Kidney epithelial cell (primary cell): ENCODE measurements at places on chromosomes 3 and 15. TPM values are rescaled to one million over a fixed set of nuclear protein-coding genes. Genes with fewer than 3 reads are reported as not detected.
A peak's percentile ranks its signal among the peaks of the same experiment; 100 is the strongest.

- no peak for DNase-seq
Measured at GRCh38 chr3:193895409-193895808, 240.5 kb upstream of the HES1 start.

GRCh38 chr3:54665016-54665600 is 262.8 kb downstream of the LRTM1 start:
- no peak for DNase-seq

- DNase-seq, result no peak
Measured at GRCh38 chr15:60130398-60130797, 126.3 kb downstream of the FOXB1 start.

GRCh38 chr15:98144388-98144787 is 183.9 kb downstream of the ARRDC4 start:
- no peak for DNase-seq

GRCh38 chr3:196288141-196288460 is 575 bp upstream of the PCYT1A start:
- no peak for DNase-seq

The CDCP1 gene
- 82.0 and 92.1 TPM in 2 replicates for total RNA-seq

The FLNB gene
- 536 and 566 TPM in 2 replicates for total RNA-seq

The MOBP gene
- total RNA-seq, result 0.08 and 0.75 TPM in 2 replicates

The FBXO40 gene
- under 0.01 TPM in 1 of 2 replicates, not detected in the other for total RNA-seq

GRCh38 chr3:98811048-98811447 is 47.9 kb downstream of the ST3GAL6 start:
- DNase-seq, result no peak

DNA sequence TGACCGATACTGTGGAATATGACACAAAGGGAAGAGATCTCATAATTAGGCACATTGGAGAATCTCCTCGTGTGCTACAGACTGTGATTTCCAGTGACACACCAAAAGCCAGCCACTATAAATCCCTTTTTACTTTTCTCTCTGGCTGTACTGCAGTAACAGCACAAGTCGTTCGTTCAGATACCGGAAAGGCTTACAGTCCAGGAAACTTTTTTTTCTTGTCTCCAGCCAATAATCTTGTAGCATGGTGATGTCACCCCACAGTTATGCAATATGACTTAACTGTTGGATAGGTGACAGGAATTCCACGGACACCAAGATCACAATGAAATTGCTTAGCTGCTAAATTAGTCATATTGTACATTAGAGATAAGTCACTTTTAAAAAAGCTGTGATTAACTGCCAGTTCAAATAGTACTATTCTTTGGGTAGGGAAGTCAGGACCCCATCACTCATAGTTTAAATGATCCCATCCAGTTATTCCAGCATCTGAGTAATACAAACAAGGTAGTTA is 36.3 kb upstream of the TSC22D2 start:
- peak; percentile 99 for DNase-seq

GRCh38 chr3:177606891-177607290 is 409.6 kb upstream of the TBL1XR1 start:
- DNase-seq, result no peak

DNA sequence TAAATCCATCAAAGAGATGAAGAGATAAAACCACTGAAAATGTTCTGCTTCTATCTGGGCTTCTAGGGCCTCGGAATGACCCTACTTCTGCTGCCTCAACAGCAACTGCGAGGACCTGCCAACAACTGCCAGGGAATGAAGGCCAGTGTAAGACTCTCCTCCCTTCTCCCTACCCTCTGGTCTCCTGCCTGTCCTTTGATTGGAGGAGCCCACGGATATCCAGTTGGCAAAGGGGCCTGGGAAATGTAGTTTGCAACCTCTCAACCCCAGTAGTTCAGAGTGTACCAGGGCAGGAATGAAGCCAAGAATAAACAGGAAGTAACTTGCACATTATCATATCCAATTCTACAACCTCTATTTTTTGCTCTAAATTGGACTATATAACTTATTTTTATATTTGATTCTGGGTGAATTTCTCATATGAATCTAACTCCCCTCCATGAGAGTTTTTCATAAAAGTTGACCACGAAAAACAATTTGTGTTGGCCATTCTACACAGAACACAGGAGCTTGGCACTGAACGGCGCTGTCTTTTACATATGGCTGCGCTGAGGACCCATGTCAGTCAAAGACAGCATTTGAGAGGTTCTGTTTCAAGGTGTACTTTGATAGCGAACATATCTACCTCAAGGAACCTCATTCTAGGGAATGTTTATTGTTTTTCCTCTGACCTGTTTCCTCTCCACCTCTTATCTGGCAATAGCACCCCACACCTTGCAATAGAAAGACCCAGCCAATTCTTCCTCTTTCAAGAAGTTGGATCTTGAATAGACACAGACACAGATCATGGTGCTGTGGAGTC is 91.1 kb upstream of the RNF7 start:
- no peak for DNase-seq

DNA sequence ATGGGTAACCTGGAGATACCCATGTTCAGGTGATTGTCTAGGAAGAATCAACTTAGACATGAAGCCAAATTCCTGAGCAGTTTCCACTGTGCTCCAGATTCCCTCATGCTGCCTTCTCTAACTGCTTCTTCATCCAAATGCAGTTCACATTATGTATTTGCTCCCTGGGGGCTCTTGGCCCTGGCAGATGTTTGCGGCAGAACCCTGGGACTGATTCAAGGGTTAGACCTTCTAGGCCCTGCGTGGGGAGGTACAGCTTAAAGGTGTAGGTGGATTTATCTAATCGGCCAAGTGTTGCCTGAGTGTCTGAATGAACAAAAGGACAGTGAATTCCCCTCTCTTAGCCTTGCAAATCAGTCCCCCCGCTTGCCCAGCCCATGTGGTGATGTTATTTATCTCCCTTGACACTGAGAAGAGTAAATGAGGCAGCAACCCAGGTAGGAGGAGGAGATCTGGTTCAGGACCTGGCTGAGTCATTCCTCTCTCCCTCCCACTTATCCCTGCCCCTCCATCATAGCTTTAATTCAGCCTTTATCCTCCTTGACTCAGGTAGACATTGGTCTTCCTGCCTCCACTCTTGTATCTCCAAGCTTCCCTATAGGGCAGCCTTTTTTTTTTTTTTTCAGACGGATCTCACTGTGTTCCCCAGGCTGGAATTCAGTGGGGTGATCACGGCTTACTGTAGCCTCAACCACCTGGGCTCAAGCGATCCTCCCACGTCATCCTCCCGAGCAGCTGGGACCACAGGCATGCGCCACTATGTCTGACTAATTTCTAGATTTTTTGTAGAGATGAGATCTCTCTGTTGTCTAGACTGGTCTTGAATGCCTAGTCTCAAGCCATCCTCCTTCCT is 54.8 kb downstream of the MAGEF1 start:
- peak; percentile 77 for DNase-seq

The NPAP1 gene
- not detected in 2 replicates for total RNA-seq

The WDR93 gene
- total RNA-seq, result 0.25 and 0.41 TPM in 2 replicates

DNA sequence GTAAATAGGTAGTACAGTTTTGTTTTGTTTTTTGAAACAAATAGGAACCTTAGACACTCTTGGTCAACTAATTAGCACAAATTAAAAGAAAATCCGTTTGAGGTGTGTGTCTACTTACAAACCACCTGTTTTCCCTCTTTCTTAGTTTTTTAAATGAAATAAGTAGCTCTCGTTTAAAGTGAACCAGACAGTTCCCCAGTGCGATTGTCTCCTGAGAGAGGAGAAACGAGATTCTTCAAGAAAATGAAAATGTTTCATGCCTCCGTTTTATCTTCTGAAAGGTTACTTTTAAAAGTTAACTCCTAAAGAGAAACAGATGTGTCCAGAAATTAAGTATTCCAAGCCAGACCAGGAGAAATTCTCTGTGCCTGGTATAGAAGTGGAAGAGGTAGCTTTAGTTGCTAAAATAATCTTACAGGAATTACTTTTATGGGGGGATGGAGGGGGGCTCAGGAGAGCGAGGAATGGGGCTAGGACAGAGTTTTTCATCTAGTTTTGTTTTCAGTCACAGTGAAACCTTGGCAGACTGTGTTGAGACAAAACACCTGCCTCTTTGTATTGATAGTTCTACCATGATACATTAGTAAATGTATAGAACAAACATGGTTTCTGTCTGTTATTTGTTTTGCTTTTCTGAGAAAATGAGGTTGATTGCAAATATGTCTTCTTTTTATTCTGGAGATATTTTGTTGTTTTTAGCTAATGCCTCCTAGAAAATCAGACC is 155.1 kb upstream of the CNTN4 start:
- no peak for DNase-seq

GRCh38 chr3:140510303-140510861 is 167.5 kb upstream of the TRIM42 start:
- no peak for DNase-seq

GRCh38 chr3:124347418-124347817 is 355.5 kb upstream of the ROPN1 start:
- no peak for DNase-seq

DNA sequence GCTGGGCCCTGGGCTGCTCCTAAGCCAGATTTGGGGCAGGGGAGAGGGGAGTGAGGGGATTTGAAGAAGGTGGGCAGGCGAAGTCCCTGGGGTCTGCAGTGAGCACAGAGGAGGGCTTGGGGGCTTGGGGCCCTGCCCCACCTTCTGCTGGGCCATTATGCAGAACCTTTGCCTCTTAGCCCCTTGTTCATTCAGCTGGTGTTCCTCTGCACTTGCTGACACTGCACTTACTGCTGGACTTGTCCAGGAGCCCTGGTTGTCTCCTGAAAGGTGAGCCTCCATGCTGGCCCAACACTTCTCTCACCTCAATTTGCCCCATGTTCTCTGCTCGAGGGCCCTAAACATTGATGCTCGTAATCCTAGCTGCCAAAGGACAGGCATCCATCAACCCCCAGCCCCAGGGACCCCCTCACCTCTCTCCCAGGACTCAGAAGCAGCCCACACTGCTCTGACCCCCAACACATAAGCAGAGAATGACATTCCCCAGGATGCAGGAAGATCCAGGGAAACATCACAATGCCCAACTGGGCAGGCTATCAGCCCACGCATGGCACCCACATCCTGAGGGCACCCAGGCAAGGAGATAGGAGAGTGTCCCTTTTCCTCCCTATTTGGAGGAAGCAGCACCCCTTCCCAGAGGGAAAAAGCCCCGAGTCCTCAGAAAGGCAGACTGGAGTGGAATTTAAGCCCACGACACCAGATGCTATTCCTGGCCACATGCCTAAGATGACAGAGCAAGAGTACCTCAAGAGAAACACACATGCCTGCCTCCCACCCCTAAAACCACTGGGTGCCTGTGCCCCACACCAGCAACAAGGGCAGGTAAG is 76.8 kb downstream of the ADCY5 start:
- no peak for DNase-seq
